AG10803 (cell line): ENCODE measurements at places on chromosomes 12 and 14.

- no peak for DNase-seq
These were observed 942 bp upstream of the GSG1 start for GRCh38 chr12:13104409-13104808.

DNA sequence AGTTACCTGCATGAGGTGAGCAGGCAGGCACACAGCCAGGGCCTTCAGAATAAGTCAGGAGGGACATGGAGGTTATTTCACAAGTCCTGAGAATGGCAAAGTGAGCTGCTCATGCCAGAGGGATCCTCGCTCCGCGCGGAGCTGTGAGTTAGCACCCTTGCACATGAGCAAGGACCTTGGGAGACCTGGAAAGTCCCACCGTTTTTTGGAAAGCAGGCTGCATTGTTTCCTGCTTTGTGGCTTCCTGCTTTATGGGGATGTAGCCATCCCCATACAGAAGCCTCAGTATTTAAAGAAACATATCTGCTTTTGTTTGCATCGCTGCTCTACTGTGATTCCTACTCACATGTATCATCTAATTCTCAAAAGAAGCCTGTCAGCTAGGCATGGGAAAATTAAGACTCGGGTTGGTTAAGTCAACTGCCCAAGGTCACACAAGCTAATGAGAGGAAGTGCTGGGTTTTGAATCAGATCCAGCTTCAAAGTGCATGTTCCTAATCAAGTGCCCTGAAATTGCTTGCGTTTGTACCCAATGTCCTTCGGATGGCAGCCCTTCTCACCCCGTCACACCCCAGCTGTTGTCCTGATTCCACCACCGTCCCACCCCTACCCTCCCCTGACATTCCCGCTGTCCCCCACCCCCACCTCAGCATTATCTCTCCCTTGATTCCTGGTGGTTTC lies 106.2 kb downstream of the CRACR2A start:
- DNase-seq = no peak

DNA sequence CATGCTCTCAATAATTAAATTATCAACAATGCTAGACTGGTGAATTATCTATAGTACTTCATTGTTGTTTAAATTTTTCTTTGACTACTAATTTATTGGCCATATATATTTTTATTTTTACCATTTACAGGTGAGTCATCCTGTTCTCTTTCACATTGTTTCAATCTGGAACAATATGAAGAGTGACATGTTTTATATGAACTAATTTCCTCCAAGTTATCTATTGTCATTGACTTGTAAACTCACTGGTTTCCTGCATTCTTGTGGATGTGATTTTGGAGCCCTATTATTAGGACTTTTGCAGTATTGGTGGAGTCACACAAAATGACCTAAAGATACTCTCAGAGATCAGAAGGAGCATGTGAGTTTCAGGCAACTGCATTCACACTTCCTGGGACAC lies 297.7 kb downstream of the AEBP2 start:
- no peak for DNase-seq

- DNase-seq = no peak
These were observed 10.6 kb upstream of the PRPF39 start for GRCh38 chr14:45073231-45073879.

DNA sequence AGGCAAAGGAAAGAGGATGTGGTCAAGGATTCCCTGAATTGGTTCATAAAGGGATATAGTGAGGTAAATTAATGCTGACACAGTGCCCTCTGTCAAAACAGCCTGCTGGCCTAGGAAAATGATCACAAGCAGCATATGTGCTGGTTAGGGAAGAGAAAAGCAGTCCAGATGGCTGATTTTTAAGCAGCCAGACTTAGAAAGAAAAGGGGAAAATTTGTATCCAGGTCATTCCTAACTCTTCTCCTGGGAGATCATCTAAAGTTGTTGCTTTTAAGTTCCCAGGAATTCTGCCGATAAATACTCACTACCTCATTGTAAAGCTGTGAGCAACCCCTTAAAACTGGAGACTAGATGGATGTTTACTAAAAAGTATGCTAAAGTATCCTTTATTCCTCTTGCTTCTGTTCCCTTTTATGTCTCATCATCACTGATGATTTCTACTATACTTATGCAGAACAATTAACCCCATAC lies 46.4 kb upstream of the CNOT2 start:
- DNase-seq = peak; percentile 61

- peak; percentile 31 for DNase-seq
These were observed 29.5 kb downstream of the SLC25A21 start for GRCh38 chr14:37142835-37143401.

- no peak for DNase-seq
These were observed 17.1 kb upstream of the NEK9 start for GRCh38 chr14:75143761-75144527.

GRCh38 chr12:103851127-103851526 lies 10.1 kb upstream of the NT5DC3 start:
- no peak for DNase-seq

- DNase-seq = peak; percentile 92
These were observed 2.5 kb downstream of the NUAK1 start for GRCh38 chr12:106136263-106136662.

- no peak for DNase-seq
These were observed 194.0 kb upstream of the SLC16A7 start for GRCh38 chr12:59401862-59402261.
